ENCODE measurements at places on chromosomes 6 and 20.

DNA sequence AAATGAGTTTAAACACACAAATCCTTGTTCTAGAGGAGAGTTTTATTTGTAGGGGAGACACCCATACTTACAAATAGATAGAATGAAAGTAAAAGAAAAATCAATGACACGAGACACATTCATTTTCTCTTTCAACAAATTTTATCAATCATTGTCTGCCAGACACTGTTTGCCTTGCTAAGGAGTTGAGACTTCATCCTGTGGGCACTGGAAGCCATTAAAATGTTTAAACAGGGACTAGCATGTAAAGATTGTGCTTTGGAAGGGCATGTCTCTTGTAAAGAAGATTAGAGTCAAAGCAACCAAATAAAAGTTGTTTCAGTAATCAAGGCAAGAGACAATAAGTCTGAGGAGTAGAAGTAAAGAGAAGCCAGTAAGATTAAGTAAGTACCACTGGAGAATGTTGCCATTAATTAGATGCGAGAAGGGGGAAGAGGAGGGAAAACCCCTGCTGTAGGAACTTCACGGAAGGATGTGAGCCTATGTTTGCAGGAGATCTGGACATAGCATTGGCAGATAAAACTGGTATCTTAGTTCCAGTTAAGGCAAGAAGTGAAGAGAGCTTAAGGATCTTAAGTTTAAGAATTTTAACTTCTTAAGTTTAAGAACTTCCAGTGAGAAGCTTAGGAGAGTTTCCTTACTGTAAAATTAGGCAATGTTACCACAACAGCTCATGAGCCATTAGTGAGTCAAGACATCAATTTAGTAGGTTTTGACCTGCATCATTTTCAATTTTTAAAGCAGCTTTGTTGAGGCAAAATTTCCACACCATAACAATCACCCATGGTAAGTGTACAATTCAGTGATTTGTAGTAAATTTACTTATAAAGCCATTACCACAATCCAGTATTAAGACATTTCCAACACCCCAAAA, 117.0 kb upstream of the UST start:
- DNase-seq = no peak

DNA sequence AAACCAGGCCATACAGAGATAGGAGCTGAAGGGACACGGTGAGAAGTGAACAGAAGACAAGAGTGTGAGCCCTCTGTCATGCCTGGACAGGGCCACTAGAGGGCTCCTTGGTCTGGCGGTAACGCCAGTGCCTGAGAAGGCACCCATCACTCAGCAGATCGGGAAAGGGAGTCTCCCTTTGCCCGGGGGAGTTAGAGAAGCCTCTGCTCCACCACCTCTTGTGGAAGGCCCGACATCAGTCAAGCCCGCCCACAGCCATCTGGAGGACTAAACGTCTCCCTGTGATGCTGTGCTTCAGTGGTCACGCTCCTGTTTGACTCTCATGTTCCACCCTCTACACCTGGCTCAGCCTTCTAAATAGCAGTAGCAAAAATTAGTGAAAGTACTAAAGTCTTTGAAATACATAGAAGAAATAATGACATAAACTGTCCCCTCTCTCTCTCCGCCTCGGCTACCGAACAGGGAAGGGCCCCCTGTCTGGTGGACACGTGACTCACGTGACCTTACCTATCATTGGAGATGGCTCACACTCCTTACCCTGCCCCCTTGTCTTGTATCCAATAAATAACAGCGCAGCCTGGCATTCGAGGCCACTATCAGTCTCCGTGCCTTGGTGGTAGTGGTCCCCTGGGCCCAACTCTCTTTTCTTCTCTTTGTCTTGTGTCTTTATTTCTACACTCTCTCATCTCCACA, 66.7 kb downstream of the RPP21 start:
- peak; percentile 72 for DNase-seq

GRCh38 chr6:47434372-47435253, 43.0 kb upstream of the CD2AP start:
- no peak for DNase-seq

GRCh38 chr6:52594221-52594620, 17.4 kb upstream of the TRAM2 start:
- no peak for DNase-seq

DNA sequence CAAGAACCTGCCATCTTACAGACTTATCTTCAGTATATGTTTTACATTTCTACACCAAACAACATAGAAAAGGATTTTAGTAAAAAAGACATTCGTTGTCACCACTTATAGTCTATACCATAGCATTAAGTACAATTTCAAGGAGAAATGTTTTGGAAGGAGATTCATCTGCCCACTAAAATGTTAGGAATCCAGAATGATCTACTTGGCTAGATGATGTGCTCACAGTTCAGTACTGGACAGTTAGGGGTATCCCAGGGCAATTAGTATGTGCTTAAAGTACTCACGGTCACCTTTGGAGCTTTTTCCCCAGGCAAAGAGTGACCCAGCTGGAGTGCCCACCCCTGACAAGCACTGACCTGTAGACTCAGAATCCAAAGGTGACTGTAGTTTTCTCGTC, 222.9 kb downstream of the SLC24A3 start:
- no peak for DNase-seq

DNA sequence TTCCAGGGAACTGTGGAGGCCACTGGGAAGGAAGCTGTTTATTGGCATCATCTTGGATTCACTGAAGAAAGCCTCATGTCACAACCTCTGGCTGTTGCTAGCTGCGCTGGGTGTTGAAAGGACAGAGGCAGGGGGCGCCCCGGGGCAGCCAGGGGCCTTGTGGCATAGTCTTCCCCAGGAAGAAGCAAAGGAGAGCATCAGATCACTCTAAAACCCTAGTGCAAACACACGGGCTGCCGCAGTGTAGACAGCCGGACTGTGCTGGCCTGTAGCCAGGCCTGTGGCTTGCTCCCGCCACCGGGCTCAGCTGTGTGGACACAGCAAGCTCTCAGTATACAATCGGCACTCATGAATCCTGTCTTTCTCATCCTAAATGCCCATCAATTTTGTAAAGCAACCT, 23.8 kb upstream of the SMOC2 start:
- no peak for DNase-seq

- no peak for DNase-seq
Observed at GRCh38 chr20:18252597-18253451, 35.5 kb upstream of the ZNF133 start.

- DNase-seq = no peak
Observed at GRCh38 chr20:53699906-53700305, 106.3 kb upstream of the ZNF217 start.

DNA sequence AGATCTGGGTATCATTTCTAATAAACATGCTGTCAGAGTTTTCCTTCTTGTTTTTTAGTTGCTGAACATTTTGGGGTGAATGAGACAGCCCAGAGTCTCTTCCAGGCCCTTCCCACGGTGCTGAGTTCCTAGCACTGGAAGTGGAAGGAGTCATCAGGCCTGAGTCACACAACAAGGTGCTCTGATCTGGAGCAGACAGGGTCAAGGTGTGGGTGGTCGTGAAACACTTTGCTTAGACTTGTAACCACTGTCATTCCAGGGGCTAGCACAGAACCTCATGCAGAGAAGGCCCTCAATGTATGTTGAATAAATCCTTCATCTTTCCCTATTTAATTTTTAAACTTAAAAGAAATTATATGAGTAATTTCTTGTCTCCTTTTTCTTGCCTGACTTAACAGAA, 60.6 kb downstream of the TXLNB start:
- no peak for DNase-seq

DNA sequence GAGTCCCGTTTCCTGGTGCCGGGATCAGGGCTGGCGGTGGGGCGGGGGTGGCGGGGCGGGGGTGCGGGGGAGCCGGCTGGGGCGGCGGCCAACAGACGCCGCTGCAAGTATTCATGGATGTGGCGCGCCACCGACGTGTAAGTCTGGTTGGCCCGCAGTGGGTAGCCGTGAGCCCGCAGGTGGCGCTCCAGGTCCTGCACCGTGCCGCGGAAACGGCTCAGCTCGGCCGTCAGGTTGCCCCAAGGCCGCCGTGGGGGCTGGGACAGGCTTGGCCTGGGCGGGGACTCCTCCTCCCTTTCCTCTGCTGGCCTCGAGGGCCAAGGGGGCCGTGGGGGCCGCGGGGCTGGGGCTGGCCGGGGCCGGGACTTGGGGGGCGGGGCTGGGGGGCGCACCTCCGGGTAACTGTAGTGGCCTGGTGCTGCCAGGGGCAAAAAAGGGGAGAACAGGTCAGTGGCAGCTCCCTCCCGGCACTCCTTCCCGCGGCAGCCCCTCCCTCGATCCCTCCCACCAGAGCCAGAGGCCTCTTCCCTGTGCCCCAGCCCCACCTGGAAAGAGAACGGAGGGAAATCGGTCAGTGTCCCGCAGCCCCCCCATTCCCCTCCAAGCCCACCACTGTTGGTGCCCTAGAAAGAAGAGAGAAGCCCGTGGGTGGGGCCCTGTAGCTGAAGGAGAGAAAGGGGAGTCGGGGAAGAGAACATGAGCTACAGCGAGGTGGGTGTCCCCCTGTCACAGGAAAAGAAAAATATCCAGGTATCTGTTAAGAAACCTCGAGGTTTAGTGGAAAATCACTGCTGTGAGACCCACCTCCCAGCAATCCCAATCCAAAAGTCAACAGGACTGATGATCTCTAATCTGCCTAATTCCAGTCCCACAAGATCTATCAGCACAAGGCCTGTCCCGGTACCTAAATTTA, 21.3 kb downstream of the TNXB start:
- peak; percentile 70 for DNase-seq

All from CD4-positive, alpha-beta T cell treated with Interleukin-10 for 1 hour (primary cell).